Psoas muscle (tissue), 8 donors: ENCODE measurements at places on chromosomes 3 and 15. TPM values are rescaled to one million over a fixed set of nuclear protein-coding genes. Genes with fewer than 3 reads are reported as not detected.

- H3K27ac ChIP-seq = no peak overlapping the region
- no peaks in the 10 kb centered on the region for H3K27me3 ChIP-seq
- DNase-seq = peak; percentile 21
- no peak overlapping the region for H3K4me3 ChIP-seq
- H3K36me3 ChIP-seq = no peaks in the 10 kb centered on the region
Measured at GRCh38 chr3:129311054-129311902, 32.6 kb downstream of the HMCES start.

- H3K4me3 ChIP-seq = peak overlapping the region; percentile 48
- no peaks in the 10 kb centered on the region for H3K36me3 ChIP-seq
- DNase-seq = peak; percentile 87
- H3K4me1 ChIP-seq = peaks cover 11% of the 10 kb centered on the region
- H3K27me3 ChIP-seq = no peaks in the 10 kb centered on the region
Measured at GRCh38 chr15:101088788-101089578, 162.9 kb downstream of the CHSY1 start.

GRCh38 chr3:46564190-46565021, 1.7 kb downstream of the LRRC2 start:
- peak overlapping the region; percentile 94 for H3K27ac ChIP-seq
- H3K4me3 ChIP-seq = peak overlapping the region; percentile 70
- DNase-seq = no peak
- H3K36me3 ChIP-seq = no peaks in the 10 kb centered on the region
- peaks cover 40% of the 10 kb centered on the region for H3K4me1 ChIP-seq

- H3K36me3 ChIP-seq = no peaks in the 10 kb centered on the region
- no peak for DNase-seq
- no peak overlapping the region for H3K27ac ChIP-seq
- no peak overlapping the region for H3K4me3 ChIP-seq
- H3K27me3 ChIP-seq = no peaks in the 10 kb centered on the region
Measured at GRCh38 chr15:51375966-51376640, 34.6 kb downstream of the GLDN start.

DNA sequence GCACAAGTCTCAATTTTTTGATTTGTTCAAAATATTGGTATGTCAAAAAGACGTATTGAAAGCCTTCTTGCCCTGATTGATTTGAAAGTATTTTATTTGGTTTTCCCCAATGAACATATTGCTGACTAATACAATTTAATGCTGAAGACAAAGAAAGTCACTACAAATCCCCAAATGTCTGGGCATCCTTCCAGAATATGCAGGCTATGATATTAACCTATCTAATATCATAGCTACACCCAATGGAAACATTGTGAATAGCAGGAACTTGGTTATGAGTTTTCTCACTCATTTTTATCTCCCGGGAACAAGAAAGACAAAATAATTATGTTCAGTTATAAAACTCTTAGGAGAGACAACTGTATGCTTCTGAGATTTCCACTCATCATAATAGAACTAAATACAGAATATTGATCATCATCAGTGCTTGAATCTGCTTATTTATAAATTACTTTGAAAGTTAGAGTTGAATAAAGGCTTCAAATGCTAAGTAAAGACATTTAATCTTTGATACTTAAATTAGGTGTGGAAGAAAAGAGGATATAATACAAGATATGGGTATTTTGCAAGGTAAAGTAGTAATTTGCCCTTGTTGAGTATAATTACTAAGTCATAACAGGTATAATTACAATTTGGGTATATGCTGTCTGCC, 483.9 kb downstream of the RBMS3 start:
- H3K4me3 ChIP-seq = no peak overlapping the region
- no peak for DNase-seq
- peaks cover 18% of the 10 kb centered on the region for H3K4me1 ChIP-seq
- H3K27me3 ChIP-seq = no peaks in the 10 kb centered on the region

DNA sequence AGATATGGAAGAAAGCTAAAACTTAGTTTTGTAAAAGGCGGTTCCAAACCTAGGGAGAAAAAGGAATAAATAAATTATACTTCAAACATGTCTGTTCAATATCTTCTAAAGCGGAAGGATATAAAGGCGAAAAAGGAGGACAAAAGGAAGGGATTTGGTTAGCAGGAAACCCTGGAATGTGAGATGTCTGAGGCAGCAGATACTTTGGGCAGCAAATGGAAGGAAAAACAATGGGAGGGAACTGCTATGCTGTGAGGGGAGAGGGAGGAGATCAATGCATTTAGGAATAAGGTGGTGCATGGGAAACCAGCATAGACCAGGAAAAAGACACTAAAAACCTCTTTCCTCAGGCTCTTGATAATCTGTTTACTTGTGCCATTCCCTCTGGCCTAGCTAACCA, 120.8 kb downstream of the DNAH12 start:
- H3K36me3 ChIP-seq = no peaks in the 10 kb centered on the region
- no peaks in the 10 kb centered on the region for H3K4me1 ChIP-seq
- no peaks in the 10 kb centered on the region for H3K27me3 ChIP-seq
- H3K4me3 ChIP-seq = no peak overlapping the region
- H3K27ac ChIP-seq = no peak overlapping the region
- no peak for DNase-seq

- no peaks in the 10 kb centered on the region for H3K27me3 ChIP-seq
- H3K4me3 ChIP-seq = no peak overlapping the region
- H3K27ac ChIP-seq = no peak overlapping the region
- no peaks in the 10 kb centered on the region for H3K4me1 ChIP-seq
Measured at GRCh38 chr3:108719178-108719806, 37.9 kb downstream of the RETNLB start.

DNA sequence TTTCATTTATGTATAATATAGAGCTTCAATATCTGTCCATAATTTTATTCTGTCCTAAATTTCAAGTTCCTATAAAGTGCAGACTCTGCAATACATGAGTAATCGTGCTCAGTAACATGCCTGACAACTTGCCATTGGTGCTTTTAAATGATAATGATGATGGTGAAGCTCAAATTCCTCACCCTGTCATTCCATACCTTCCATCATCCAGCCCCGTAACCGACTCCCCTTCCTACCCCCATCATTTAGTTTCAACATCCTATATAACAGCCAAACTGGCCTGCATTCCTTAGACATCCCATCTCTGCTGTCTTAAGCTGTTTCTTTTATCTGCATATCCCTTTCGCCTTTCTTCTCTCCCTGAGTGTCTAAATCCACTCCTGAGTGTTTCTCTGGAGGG, 67.2 kb upstream of the DLG1 start:
- no peaks in the 10 kb centered on the region for H3K27me3 ChIP-seq
- H3K4me1 ChIP-seq = peaks cover 4% of the 10 kb centered on the region
- DNase-seq = no peak
- H3K4me3 ChIP-seq = no peak overlapping the region
- H3K27ac ChIP-seq = no peak overlapping the region
- H3K36me3 ChIP-seq = no peaks in the 10 kb centered on the region

DNA sequence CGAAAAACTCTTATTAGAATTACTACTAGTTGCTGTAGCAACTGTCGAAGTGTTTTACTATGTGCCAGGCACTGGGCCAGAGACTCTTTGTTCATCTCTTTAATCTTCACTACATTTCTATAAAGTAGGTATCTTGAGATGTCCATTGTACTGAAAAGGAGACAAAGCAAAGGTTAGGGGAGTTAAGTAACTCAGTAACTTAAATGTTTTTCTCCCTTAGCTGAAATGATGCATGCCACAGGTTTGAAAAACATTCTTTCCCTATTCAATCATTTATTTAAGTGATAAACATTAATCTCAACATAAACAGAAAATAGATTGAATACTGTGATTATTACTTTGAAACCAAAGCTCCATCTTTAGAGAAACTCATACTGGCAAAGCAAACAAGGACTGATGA, 776.2 kb downstream of the FHIT start:
- no peaks in the 10 kb centered on the region for H3K27me3 ChIP-seq
- H3K4me3 ChIP-seq = no peak overlapping the region
- no peaks in the 10 kb centered on the region for H3K4me1 ChIP-seq
- no peaks in the 10 kb centered on the region for H3K36me3 ChIP-seq
- no peak overlapping the region for H3K27ac ChIP-seq

IRAK2 gene
- 8.9 TPM for total RNA-seq

TRAT1 gene
- total RNA-seq = 0.14 TPM

BOC gene
- 5.3 TPM for total RNA-seq
